Spinal cord (tissue), 10 donors: ENCODE measurements at places on chromosomes 5 and 9. TPM values are rescaled to one million over a fixed set of nuclear protein-coding genes. Genes with fewer than 3 reads are reported as not detected.

The GRXCR2 gene
- not detected for total RNA-seq

The NFIB gene
- total RNA-seq, result 93.5 TPM

DNA sequence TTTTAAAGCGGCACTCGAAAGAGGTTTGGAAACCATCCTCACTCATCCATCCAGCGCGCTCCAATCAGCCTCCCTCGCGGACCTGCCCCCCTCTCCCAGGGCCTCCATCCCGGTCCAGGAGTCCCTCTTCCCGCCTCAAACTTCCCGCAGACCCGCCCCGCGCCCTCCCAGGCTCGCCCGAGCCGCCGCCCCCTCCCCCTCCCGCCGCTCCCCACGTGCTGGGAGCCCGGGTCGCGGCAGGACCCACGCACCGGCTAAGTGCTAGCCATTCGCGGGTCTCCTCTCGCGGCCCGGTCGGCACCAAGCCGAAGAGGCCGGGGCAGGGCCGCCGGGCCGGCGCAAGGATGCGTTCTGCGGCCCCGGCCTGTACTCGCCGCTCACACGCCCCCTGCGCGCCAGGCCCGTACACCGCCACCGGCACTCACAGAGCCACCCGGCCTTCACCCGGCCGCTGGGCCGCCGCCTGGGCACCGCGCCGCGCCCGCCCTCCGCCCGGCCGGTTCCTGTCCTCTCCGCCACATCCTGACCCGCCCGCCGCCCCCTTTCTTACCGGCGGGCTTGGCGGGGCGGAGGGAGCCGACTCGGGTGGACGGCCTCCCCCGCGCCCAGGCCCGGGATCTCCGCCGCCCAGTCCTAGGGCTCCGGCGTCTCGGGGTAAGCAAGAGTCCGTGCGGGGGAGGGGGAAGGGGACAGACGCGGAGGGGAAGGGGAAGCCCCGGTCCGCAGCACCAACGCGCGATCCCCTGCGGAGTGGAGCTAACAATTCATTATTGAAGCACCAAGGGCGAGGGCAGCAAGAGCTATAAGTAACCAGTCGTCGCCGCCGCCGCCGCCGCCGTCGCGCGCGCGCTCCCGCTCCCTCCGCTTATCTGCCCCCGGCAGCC, 576 bp downstream of the CHD1 start:
- H3K27ac ChIP-seq, result peak overlapping the region; percentile 100
- H3K4me3 ChIP-seq, result peak overlapping the region; percentile 96
- H3K4me1 ChIP-seq, result peaks cover 6% of the 10 kb centered on the region
- H3K36me3 ChIP-seq, result peaks cover 10% of the 10 kb centered on the region
- DNase-seq, result peak; percentile 75

DNA sequence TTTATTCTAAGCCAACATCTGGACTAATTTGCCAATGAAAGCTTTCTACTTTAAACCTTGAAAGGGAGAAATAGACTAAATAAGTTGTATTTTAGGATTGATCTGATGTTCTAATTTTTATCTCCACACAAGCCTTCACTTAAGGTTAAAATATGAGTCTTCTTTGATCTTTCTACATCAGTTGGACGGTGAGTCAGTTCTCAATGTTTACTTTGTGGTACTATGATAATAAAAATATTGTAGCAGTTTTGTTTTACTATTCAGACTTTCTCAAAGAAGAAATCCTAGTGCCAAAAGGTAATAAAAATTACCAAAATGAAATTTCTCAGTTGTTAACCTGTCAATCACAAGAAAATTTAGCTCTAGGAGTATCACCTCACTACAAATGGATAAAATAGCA, 203.5 kb upstream of the RGMB start:
- H3K4me3 ChIP-seq, result no peak overlapping the region
- no peaks in the 10 kb centered on the region for H3K4me1 ChIP-seq
- DNase-seq, result no peak
- H3K27me3 ChIP-seq, result no peaks in the 10 kb centered on the region

The LIFR gene
- total RNA-seq, result 122 TPM

The TTC39B gene
- 13.6 TPM for total RNA-seq

GRCh38 chr5:113692466-113692865, 179.0 kb downstream of the YTHDC2 start:
- peak overlapping the region; percentile 17 for H3K27ac ChIP-seq
- no peak for DNase-seq
- H3K36me3 ChIP-seq, result no peaks in the 10 kb centered on the region

The PLPP7 gene
- total RNA-seq, result 9.8 TPM

DNA sequence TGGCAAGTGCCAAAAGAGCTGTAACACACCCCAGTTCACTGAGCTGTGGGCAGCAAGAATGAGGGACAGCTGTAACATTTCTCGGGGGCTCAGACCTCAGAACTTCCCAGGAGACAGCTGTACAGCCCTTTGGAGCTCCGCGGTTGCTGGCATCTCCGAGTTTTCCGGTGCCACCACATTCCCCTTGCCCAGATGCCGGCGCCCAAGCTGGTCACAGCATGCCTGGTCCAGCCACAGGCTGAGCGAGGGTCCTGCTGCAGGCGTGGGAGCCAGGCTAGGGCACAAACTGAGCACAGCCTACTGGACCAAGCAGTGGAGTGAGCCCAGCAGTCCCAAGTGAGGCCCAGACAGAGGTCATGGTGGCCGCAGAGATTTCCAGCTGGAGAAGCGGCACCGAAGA, 797.7 kb upstream of the EDIL3 start:
- no peaks in the 10 kb centered on the region for H3K27me3 ChIP-seq
- H3K27ac ChIP-seq, result no peak overlapping the region
- H3K4me1 ChIP-seq, result no peaks in the 10 kb centered on the region
- H3K4me3 ChIP-seq, result no peak overlapping the region
- DNase-seq, result no peak

The ADAMTSL2 gene
- 3.7 TPM for total RNA-seq

DNA sequence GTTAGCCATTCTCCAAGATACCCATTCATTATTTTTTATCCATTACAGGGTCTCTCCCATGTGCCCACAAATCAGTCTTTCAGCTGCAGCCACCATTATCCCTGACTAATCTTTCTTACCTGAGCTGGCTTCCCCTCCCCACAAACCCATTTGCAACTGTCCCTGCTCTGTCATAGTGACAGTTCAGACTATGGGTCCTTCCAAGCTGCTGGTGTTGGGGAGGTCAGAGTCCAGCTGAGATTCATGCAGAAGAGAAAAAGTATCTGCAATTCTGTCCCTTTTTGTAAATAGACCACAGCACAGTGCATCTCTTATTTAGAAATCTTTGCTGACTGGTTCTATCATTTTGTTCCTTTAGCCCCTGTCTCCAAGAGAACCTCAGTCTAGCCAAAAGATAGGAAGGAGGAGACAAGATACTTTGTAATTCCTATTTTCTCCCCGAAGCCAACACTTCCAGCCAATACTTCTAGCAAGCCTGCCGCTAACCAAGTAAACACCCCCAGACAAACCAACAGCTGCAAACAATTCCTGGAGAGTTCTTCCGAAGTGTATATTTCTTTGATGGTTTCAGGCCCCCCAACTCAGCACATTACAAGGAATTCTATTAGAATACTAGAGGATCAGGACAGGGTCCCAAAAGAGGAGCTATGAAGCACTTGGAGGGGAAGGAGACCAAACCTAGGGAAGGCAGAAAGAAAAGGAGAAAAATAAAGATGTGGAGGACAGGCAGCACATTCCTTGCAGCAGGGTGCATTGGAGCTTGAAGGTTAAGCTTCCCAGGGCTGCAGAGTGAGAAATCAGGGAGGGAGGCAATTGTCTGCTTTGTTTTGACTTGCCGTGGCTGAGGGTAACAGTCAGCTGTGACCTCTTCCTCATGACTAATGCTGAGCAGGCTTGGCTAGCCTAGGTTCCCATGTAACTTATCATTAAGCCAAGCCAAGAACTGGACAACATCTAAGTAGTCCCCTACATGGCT, 148.5 kb downstream of the SGCD start:
- H3K27ac ChIP-seq, result peak overlapping the region; percentile 58
- H3K36me3 ChIP-seq, result no peaks in the 10 kb centered on the region
- no peak for DNase-seq
- no peak overlapping the region for H3K4me3 ChIP-seq
- peaks cover 22% of the 10 kb centered on the region for H3K4me1 ChIP-seq

The FBN2 gene
- 99.7 TPM for total RNA-seq

The DPP7 gene
- 101 TPM for total RNA-seq

GRCh38 chr5:164301708-164302107, 796.3 kb downstream of the MAT2B start:
- no peaks in the 10 kb centered on the region for H3K36me3 ChIP-seq
- no peak for DNase-seq
- H3K27ac ChIP-seq, result no peak overlapping the region
- H3K4me3 ChIP-seq, result no peak overlapping the region
- H3K27me3 ChIP-seq, result no peaks in the 10 kb centered on the region

GRCh38 chr9:96856363-96857286, 2.3 kb upstream of the ZNF782 start:
- no peaks in the 10 kb centered on the region for H3K27me3 ChIP-seq
- H3K4me1 ChIP-seq, result peaks cover 18% of the 10 kb centered on the region
- peaks cover 6% of the 10 kb centered on the region for H3K36me3 ChIP-seq
- H3K4me3 ChIP-seq, result no peak overlapping the region

GRCh38 chr9:129370770-129371169, 192.7 kb upstream of the IER5L start:
- no peaks in the 10 kb centered on the region for H3K27me3 ChIP-seq
- no peaks in the 10 kb centered on the region for H3K36me3 ChIP-seq
- no peak overlapping the region for H3K4me3 ChIP-seq
- DNase-seq, result no peak

DNA sequence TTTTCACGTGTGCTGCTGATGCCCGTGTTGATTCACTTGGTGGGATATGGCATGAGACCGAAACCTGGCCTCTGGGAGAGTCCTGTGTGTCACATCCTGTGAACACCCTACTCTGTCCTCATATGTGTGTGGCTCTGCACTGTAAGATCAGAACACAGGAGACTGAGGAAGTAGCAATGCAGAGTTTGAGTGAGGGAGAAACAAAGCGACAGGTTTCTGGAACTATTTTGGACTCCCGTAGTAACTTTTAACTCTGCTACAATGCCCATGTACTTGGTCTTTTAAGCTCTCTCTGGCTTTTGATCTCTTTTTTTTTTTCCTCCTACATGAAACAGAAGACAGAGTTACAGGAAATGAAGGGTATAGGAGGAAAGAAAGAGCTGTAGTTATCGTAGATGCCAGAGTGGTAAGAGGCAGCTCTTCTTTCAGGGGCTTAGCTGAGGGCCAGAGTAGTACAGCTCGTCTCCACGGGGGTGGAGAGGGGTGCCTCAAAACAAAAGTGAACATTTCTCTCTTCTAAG, 26.6 kb downstream of the GRAMD2B start:
- DNase-seq, result no peak
- peak overlapping the region; percentile 74 for H3K27ac ChIP-seq
- H3K4me3 ChIP-seq, result no peak overlapping the region
- H3K36me3 ChIP-seq, result no peaks in the 10 kb centered on the region
- peaks cover 7% of the 10 kb centered on the region for H3K4me1 ChIP-seq

DNA sequence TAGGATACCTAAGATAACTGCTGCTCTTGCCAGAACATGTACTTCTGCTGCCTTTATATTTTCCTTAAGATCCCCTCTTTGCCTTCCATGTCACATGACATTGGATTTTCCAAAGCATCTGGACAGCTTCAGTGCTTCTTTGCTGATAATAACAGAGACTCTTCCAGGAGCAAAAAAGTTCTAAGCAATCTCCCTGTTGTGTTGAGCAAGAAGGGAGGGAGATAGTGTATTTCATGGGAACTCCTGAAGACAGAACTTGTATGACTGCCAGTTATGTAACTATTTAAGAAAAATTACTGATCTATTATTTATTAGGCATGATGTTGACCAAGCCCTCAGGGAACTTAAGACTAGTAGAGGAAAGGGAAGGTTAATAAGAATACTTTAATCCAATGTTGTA, 454.7 kb downstream of the SPATA31D1 start:
- H3K4me3 ChIP-seq, result no peak overlapping the region
- H3K36me3 ChIP-seq, result no peaks in the 10 kb centered on the region
- no peak for DNase-seq
- no peaks in the 10 kb centered on the region for H3K27me3 ChIP-seq

- no peaks in the 10 kb centered on the region for H3K36me3 ChIP-seq
- no peak for DNase-seq
- no peak overlapping the region for H3K27ac ChIP-seq
- no peaks in the 10 kb centered on the region for H3K27me3 ChIP-seq
Observed at GRCh38 chr5:34737731-34738130, 81.6 kb downstream of the RAI14 start.

- H3K27me3 ChIP-seq, result no peaks in the 10 kb centered on the region
- no peak overlapping the region for H3K27ac ChIP-seq
- peaks cover 3% of the 10 kb centered on the region for H3K4me1 ChIP-seq
- H3K4me3 ChIP-seq, result no peak overlapping the region
Observed at GRCh38 chr5:137071931-137072330, 427.2 kb downstream of the SPOCK1 start.

The PCDHB15 gene
- 10.4 TPM for total RNA-seq

DNA sequence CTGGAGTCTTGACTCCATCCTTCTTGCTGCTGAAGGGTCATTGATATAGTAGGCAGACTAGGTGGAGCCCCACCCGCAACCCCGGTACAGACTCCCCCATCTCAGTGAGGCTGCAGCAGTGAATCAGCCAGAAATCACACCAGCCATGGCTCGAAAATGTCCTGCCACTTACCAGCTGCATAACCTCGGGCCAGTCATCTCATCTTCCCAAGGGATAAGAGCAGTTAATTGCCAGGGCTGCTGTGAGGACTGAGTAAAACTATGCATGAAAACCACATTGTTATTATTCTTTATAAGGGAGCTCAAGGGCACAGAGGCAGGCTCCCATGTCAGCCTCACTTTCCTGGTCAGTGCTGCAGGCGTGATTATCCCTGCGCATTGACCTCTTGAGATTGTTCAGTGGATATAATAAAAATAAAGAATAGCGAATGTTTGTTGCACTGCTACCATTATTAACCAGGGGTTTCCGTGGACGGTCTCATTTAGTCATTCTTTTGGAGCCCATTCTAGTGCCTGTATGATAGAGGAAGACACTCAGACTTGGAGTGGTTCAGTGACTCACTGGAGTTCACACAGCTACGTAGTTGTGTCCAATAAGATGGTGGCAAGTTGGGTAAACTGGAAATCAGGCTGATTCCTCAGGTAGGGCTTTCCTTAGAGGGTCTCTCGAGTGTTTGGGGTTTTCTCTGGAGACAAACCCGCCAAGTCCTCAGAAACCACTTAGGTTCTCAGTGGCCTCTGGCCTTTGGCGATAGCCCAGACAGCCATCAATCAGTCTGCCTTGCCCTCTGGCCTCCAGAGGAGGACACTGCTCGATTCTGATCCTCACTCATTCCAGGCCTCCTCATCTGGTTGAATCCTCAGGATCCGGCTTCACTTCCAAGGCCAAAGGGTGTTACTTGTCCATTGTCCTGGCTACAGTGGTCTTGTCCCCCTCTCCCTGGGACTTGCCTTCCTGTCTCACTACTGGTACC, 39.9 kb downstream of the COL15A1 start:
- H3K4me1 ChIP-seq, result no peaks in the 10 kb centered on the region
- no peaks in the 10 kb centered on the region for H3K27me3 ChIP-seq
- DNase-seq, result no peak
- H3K4me3 ChIP-seq, result no peak overlapping the region

DNA sequence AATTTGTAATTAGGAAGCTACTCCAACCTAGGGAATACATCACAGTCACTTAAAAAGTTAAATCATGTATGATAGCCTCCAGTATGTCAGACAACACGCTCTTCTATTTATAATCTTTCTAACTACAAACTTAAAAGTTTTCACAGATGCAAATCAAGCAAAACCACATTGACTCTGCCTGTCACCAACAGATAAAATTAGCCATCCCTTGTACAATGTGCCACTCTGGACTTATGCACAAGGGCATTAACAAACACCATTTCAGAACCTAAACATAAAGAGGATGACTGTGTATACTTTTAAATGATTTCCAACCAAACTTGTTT, 14.7 kb downstream of the ERP44 start:
- no peak overlapping the region for H3K4me3 ChIP-seq
- no peaks in the 10 kb centered on the region for H3K27me3 ChIP-seq
- no peak overlapping the region for H3K27ac ChIP-seq

The CEP72 gene
- 6.1 TPM for total RNA-seq
